ENCODE measurements at places on chromosomes 4 and X.

DNA sequence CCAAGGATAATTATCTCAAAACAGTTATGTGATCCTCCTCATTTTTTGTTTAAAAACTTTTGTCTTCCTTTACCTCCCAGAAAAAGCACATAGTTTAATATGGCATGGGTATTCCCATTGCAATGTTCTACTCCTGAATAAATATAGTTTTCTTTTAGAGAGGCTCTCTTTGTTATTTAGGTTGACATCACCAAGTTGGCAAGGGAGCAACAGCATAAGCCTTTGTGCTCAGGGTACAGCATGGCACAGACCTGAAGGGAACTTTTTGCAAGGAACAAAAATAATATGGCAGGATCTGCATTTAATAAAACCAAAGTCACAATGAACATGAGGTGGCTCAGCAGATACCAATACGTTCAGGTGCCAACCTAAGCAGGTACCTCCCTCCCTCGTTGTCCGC, 47.1 kb upstream of the NPY2R start:
- DNase-seq, result no peak

- no peak for DNase-seq
These were observed 235.9 kb upstream of the PCDH18 start for GRCh38 chr4:137768196-137768595.

DNA sequence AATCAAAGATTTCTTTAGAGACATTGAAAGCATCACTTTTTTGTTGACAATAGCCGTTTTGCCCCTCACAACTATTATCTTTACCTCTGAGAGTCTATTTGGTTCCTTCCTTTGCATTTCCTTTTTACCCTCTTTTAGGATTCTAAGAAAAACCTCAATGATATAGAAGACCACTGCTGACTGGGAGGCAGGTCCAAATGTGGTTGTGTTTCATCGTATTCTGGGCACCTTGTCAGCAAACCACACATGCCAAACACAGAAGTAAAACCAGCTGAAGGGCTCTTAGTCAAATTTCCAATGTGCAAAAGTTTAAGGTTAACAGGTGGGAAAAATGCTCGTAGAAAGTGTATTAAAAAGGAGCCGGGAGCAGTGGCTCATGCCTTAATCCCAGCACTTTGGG, 5.1 kb upstream of the PRMT9 start:
- no peak for DNase-seq

- no peak for DNase-seq
These were observed 165.2 kb downstream of the SLC39A8 start for GRCh38 chr4:102180046-102180445.

- DNase-seq, result no peak
These were observed 57.9 kb downstream of the CFAP299 start for GRCh38 chr4:80393246-80393969.

- DNase-seq, result no peak
These were observed 29.6 kb downstream of the LEF1 start for GRCh38 chr4:108139089-108139488.
